Left hindlimb (tissue), 1 donor: ENCODE measurements at places on chromosomes 11 and 22.

DNA sequence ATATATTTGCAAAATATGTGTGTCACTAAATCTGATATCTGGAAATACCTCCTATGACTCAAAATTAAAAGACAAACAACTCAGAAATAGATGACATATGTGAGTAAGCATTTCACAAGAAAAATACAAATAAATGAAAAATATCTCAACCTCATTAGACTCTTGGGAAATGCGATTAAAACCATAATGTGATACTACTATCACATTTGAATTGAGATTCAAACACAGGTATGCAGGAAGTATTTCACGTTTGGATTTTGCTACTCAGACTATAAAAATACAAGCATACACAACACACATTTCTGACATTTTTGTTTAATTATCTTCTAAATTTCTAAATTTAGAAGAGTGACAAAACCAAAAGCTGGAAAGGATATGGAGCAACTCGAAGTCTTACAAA is 811.9 kb upstream of the LRRC4C start:
- DNase-seq, result no peak

GRCh38 chr11:2916892-2917645 is 12.2 kb downstream of the PHLDA2 start:
- DNase-seq, result no peak

DNA sequence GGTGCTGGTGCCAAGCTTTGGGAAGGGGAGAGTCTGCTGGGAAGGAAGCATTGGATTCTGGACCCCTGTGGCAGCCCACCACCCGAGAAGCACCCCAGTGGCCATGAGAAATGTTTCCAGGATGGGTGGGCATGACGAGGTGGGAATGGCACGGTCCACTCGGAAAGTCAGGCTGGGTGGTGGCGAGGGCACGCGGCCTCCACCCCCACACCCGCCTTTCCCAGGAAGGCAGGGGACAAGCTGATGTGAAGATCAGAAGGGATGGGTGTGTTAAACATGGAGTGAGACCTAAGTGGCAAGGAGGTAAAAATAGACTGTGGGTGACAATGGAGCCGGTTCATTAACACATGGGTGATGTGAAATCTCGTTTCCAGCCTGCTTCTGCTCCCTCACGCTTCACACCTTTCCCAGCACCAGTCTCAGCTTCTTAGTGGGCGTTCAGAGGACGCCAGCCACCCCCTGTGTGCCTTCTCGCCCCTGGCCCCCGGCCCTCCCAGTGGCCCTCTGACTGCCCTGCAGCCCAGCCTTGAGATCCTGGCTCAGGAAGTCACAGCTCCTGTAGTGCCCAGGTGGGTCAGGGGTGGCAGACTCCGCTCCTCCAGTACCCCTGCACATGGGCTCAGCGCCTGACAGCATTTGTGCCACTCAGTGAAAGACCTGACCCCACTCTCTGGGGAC is 27.6 kb downstream of the LRRC10B start:
- DNase-seq, result no peak

- DNase-seq, result no peak
Observed at GRCh38 chr11:72398058-72398758, 36.1 kb downstream of the CLPB start.
